Activated naive CD4-positive, alpha-beta T cell treated with anti-CD3 and anti-CD28 coated beads for 36 hours (primary cell): ENCODE measurements at places on chromosomes 5 and 9. TPM values are rescaled to one million over a fixed set of nuclear protein-coding genes. Genes with fewer than 3 reads are reported as not detected.

- no peak for DNase-seq
These were observed 147.8 kb downstream of the RXRA start for GRCh38 chr9:134474055-134474370.

GRCh38 chr5:56069652-56070226, 75.0 kb upstream of the IL6ST start:
- no peak for DNase-seq

- DNase-seq, result no peak
These were observed 1.3 kb downstream of the CDX1 start for GRCh38 chr5:150167908-150168307.

GRCh38 chr5:178739452-178740180, 9.2 kb upstream of the ZNF354A start:
- no peak for DNase-seq

The PDE6A gene
- not detected for total RNA-seq
